ENCODE measurements at places on chromosomes 12 and 14. TPM values are rescaled to one million over a fixed set of nuclear protein-coding genes. Genes with fewer than 3 reads are reported as not detected.
A peak's percentile ranks its signal among the peaks of the same experiment; 100 is the strongest.

ANG gene
- total RNA-seq: 2.9 TPM

SLC6A13 gene
- total RNA-seq: not detected

AQP6 gene
- not detected for total RNA-seq

ESPL1 gene
- 14.4 TPM for total RNA-seq

RGS6 gene
- not detected for total RNA-seq

NID2 gene
- 114 TPM for total RNA-seq

GPR132 gene
- total RNA-seq: not detected

C12orf54 gene
- total RNA-seq: not detected

CCDC197 gene
- total RNA-seq: not detected

KRT4 gene
- not detected for total RNA-seq

GLI1 gene
- 2.0 TPM for total RNA-seq

KCNH3 gene
- not detected for total RNA-seq

DNA sequence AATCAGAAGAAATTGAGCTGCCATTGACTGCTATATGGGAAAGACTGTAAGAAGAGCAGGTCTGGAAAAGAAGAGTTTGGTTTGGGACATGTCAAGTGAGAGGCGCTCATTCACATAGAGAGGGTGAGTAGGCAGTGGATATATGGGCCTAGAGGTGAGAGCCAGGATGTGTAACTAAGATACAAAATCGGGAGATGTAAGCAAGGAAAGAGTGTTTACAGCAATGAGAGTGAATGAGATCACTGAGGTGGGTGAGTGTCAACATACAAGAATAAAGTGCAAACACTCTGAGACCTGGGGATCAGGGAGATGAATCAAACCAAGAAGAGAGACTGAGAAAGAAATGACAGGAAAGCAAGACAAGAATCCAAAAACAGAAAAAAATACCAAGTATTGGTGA is 58.0 kb upstream of the RTRAF start:
- DNase-seq: no peak

- peak; percentile 47 for DNase-seq
Observed at GRCh38 chr14:96086574-96087077, 47.5 kb downstream of the C14orf132 start.

DNA sequence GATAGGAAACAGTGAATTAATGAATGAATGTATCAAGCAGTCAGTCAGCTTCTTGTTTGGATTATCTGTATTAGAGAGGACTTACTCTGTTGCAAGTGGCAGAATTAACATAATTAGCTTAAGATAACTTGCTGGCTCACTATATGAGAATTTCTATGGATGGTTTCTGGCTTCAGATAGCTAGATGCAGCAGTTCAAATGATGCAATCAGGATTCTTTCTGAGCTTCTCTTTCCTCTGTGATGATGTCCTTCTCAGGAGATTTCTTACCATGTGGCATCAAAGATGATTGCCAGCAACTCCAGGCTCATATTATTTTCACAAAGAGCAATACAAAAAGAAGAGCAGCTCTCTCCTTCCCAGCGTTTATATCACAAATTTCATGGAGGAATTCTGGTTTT is 30.7 kb downstream of the FRMD6 start:
- DNase-seq: peak; percentile 33

GRCh38 chr12:89040146-89040964 is 311.9 kb downstream of the DUSP6 start:
- DNase-seq: peak; percentile 15

DNA sequence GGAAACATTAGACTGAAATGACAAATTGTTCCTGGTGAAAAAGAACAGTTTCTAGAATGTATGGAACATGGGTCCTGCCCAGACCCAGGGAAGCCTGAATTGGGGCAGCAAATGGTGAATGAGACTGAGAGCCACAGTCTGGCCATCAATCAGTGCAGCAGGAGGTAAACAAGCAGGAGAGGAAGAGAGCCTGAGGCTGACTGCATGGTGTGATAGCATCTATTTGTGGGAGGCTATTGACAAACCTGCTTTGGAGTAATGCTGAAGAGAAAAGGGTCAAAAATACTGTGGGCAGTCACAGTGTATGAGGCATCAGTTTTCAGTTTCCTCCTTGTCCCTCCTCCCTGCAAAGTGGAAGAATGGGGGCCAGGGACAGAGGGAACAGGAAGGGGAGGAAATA is 136.8 kb downstream of the ANKS1B start:
- no peak for DNase-seq

DNA sequence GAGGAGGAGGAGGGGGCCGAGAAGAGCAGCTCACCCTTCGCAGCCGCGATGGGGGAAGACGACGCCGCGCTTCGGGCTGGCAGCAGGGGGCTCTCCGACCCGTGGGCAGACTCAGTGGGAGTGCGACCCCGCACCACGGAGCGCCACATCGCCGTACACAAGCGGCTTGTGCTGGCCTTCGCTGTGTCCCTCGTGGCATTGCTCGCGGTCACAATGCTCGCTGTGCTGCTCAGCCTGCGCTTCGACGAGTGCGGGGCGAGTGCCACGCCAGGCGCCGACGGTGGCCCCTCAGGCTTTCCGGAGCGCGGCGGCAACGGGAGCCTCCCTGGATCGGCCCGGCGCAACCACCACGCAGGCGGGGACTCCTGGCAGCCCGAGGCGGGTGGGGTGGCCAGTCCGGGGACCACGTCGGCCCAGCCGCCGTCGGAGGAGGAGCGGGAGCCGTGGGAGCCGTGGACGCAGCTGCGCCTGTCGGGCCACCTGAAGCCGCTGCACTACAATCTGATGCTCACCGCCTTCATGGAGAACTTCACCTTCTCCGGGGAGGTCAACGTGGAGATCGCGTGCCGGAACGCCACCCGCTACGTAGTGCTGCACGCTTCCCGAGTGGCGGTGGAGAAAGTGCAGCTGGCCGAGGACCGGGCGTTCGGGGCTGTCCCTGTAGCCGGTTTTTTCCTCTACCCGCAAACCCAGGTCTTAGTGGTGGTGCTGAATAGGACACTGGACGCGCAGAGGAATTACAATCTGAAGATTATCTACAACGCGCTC is 745 bp downstream of the TRHDE start:
- peak; percentile 63 for DNase-seq

DNA sequence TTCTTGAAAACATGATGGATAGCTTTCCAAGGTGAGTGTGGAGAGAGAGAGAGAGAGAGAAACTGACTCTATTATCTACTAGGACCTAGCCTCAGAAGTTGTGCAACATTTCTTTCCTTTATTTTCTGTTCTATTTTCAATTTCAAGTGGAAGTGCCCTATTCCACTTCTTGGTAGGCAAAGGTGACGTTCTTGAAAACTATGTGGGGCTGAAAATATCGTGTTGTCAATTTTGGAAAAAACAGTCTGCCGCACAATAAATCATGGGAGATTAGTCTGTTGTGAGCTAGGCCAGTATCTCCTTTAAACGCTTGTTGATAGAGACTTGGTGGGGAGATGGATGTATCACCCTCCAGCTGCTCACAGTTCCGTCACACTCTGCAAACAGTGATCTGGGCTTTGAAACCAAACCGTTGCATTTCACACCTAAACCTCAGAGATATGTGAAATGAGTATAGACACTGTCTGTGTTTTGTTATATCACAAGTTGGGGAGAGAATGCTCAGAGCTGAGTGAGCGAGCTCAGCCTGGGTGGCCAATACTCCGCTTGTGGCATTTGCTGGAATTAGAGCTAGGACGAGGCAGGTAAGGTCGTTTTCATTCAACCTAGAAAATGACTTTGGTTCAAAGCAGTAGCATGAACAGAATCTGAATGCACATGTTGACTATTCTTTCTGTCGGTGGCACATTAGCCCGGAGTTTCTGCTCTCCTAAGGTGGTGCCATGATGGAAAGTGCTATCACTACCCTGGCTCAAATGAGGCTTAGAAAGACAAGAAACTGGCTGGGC is 75.1 kb upstream of the ST8SIA1 start:
- no peak for DNase-seq

DNA sequence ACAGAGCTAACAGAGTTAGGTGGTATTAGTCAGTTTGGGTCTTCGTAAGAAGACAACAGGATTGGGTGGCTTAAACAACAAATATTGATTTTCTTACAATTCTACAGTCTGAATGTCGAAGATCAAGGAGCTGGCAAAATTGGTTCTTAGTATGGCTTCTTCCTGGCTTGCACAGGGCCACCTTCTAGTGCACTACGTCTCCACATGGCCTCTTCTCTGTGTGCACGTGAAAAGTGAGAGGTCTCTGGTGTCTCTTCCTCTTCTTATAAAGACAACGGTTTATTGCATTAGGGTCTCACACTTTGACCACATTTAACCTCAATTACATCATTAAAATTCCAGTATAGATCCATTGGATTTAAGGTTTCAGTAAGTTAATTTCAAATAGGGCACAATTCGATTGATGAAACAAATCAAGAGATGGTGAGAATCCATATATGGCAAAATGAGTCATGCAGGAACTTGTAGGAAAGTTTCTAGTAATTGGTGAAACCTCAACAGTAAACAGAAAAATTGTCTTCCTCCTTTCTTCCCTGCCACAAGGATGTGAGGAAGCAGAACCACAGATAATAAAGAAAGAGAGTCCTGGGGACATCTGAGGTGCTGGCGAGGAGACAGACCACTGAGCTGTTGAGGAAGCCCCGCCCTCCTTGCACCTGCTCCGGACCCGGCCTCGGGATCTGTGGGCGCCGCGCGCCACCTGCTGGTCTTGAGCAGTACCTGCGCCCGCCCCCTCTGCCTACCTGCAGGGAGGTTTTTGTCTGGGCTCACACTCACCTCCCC is 846.7 kb downstream of the TMEM121 start:
- no peak for DNase-seq

- peak; percentile 6 for DNase-seq
Observed at GRCh38 chr14:75559451-75560222, 18.8 kb upstream of the FLVCR2 start.

- no peak for DNase-seq
Observed at GRCh38 chr12:73124480-73124879, 852.3 kb downstream of the TRHDE start.

- no peak for DNase-seq
Observed at GRCh38 chr12:54497883-54498282, 331 bp downstream of the NCKAP1L start.

DNA sequence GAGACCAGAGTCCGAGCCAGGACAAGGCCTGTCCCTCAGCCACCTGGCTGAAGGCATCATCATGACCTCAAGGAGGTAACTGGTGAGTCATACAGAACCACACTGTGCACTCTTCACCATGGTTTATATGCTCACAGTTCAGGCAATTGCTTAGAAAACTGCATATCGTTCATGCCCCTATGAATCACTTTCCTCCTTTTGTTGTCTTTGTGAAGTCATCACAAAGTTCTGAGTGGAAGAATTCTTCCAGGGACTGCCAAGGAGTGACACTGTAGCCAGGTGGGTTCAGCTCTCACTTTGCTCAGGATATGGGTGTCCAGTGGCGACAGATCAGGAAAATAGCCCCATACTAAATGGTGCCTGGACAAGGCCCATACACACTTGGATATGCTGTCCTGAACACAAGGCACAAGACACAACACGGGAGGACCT is 92.5 kb downstream of the DPF3 start:
- DNase-seq: peak; percentile 91

- DNase-seq: no peak
Observed at GRCh38 chr14:26414926-26415325, 182.9 kb downstream of the NOVA1 start.

- DNase-seq: no peak
Observed at GRCh38 chr12:116734156-116734768, 3.6 kb downstream of the SPRING1 start.

DNA sequence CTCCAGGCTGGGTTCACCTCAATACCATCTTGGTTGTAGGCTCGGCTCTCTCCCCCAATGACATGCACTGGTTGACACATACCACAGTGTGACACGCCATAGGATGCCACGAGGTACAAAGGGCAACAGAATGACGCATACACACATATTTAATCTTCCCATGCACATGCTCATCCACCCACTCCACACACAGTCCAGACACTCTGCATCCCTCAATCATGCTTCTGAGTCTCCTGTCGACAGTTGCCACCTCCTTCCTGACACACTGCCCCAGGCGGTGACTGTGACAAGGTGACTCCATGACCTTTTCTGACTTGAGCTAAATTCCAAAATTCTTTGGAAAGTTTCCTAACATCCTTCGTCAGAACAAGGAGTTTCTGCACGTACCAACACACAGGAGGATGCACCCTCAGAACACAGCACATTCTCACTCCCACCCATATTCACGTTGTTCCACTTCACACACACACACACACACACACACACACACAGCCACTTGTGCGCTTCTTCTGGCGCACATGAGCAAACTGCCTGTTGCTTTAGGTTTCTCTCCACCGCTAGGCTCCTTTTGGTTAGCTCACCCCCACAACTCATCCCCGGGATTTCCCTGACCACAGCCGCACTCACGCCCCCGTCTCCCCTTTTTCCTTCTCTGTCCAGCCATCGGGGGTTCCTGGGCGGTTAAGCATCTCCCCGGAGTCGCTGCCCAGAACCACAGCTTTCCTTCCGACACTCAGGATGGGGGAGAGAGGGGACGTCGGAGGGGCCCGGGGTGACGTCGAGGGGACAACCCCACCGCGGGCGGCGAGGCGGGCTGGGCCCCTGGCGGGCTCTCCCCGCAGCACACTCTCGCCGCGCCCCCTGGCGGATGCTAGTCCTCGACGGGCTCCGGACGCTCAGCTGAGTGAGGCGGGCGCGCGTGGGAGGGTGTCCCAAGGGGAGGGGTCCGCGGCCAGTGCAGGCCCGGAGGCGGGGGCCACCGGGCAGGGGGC is 536 bp upstream of the WNT1 start:
- peak; percentile 74 for DNase-seq

DNA sequence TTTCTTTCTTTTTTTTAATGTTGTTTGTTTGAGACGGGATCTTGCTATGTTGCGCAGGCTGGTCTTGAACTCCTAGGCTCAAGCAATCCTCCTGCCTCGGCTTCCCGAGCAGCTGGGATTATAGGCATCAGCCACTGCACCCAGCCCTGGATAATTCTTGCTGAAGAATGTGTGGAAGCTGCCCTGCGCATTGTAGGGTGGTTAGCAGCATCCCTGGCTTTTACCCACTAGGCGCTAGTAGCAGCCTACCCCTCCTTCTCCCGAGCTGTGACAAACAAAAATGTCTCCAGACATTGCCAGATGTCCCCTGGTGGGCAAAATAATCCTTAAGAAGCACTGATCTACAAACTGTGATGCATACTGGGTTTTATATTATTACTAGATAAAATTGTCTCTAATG is 6.6 kb downstream of the DCAF4 start:
- DNase-seq: no peak

DNA sequence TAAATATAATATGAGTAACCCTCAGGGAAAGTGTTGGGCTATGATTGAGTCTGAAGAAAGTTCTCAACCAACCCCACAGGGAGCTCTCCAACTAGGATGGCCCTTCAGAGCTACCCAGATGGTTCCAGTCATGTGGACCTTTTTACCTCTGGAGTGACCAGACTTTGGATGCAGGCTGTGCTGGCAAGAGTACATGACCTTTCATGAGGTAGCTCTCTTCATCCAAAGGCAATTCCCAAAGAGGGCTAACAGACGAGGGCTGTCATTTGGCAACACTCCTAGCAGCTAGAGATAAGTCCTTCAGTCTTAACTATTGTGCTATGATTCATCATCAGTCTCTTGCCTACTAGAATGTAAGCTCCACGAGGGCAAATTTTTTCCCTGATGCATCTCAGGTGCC is 75.4 kb downstream of the DUSP6 start:
- DNase-seq: no peak

- peak; percentile 7 for DNase-seq
Observed at GRCh38 chr14:54083549-54084239, 127.1 kb upstream of the BMP4 start.

Data from HFFc6 (cell line).